H1 (cell line): ENCODE measurements at places on chromosomes 11 and 22. TPM values are rescaled to one million over a fixed set of nuclear protein-coding genes. Genes with fewer than 3 reads are reported as not detected.

The ANKK1 gene
- total RNA-seq: not detected in 2 replicates

GRCh38 chr11:65290448-65291165 is 24.1 kb upstream of the CDC42EP2 start:
- no peak for DNase-seq

The SPTBN2 gene
- 69.0 and 71.4 TPM in 2 replicates for total RNA-seq

The TTC28 gene
- total RNA-seq: 12.6 and 13.1 TPM in 2 replicates

GRCh38 chr22:23204125-23204488 is 23.8 kb downstream of the BCR start:
- DNase-seq: no peak

- no peak for DNase-seq
Measured at GRCh38 chr22:44549701-44550100, 51.7 kb upstream of the RTL6 start.

DNA sequence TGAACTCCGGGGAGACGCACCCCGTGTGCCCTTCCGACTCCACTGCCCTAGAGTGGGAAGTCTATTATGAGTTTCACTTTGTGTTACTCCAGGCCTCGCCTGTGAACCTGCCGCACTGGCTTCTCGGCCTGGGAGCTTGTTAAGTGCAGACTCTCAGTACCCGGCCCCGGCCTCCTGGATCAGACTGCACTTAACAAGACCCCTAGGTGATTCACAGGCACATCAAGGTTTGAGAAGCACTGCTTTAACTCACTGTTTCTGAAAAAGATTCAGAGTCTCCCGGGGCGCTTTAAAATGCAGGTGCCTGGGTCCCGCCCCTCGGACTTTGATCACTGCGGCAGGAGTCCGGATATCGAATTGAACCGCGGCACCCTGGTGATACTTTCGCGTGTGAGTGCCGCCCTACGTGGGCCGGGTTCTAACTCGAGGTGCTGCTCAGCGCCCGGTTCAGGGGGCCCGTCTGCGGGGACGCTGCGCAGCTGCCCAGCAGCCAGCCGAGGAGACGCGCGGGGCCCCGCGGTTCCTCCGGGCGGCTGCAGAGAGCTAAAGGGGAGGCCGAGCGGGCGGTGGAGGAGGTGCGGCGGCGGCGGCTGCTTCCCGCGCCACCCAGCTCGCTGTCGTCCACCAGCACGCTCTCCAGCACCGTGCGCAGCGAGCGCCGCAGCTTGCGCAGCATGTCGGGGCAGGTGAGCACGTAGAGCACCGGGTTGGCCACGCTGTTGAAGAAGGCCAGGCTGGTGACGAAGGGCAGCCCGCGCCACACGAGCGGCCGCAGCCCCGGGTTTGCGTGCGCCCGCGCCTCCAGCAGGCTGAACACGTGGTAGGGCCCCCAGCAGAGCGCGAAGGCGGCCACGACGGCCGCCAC is 3.4 kb downstream of the PTGDR2 start:
- DNase-seq: no peak

The TRIM29 gene
- total RNA-seq: 0.43 TPM in 1 of 2 replicates, not detected in the other

DNA sequence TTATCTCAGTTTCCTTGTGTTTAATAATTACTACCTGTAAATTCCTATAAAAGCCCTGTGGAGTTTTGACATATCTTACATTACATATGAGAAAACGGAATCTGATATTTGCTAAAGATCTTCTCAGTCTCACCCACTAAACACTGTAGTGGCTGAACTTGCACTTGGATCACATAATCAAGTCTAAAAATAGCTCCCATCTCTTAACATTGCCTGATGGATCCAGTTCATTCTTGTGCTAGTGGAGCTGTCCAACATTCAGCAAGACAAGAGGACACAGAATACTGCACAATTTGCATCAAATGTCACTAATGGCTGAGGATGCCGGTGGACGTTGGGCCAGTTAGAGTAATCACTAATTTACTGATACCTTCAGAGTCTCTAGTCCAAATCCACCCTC is 569.9 kb upstream of the ANO5 start:
- DNase-seq: no peak

- no peak for DNase-seq
Measured at GRCh38 chr11:134823970-134824369, 411.9 kb upstream of the B3GAT1 start.

The DSCAML1 gene
- 0.19 and 0.27 TPM in 2 replicates for total RNA-seq
